ENCODE measurements at places on chromosomes 12 and 14.

DNA sequence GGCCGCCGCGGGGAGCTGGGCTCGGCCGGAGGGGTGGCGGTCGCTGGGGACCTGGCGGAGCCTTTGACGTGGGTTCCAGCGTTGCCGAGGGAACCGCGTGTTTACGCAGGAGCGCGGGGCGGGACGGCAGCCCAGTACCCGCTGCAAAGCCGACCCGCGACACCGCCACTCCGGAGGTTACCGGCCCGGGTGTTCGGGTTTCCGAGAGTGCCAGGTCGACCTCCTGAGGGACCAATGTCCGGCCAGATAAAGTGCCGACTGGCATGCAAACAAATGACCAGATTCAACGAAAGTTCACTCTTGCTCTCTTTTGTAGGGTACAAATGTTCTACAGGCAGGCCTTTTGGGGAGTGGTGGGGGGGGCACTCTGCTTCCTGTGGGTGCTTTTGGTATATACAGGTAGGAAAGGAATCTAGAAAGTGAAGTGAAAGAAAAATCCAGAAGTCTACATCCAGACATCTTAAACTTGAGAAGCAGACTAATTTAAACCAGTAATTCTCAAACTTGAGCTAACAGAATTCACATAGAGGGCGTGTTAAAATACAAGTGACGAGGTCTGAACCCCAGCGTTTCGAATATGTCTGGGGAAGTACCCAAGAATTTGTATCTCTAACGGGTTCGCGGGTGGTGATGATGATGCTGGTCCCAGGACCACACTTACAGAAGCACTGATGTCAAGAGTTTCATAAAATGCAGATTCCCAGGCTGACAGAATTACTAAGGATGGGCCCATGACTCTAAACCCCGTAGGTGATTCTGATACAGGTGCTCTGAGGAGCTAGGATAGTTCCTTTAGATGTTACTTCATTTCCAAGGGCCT, at the start of gene GPR135:
Gene GPR135 (minus strand): TSS at position 65 of the 820 bp plus-strand sequence. CDS start 154 bp downstream, outside the sequence.
- no peak for DNase-seq

DNA sequence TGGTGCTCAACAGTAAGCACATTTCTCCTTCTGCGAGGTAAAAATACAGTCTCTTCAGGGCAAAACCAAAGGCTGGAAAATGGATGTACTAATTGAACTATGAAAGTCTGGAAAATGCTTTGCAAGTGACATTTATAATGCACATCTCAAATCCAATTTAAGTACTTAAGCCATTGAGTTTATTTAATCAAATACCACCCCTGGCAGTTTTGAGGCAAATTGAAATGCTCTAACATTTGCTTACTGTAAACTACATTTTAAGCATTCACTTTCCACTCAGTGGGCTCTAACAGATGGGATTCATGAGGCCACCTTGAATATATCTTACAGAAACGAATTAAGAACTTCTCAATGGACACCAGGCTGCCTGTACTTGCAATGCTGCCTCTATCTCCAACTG, 69.7 kb downstream of the HELB start:
- no peak for DNase-seq

GRCh38 chr12:19203013-19203412, 73.5 kb downstream of the PLEKHA5 start:
- DNase-seq: no peak

GRCh38 chr12:96240656-96241055, 46.5 kb downstream of the ELK3 start:
- no peak for DNase-seq

DNA sequence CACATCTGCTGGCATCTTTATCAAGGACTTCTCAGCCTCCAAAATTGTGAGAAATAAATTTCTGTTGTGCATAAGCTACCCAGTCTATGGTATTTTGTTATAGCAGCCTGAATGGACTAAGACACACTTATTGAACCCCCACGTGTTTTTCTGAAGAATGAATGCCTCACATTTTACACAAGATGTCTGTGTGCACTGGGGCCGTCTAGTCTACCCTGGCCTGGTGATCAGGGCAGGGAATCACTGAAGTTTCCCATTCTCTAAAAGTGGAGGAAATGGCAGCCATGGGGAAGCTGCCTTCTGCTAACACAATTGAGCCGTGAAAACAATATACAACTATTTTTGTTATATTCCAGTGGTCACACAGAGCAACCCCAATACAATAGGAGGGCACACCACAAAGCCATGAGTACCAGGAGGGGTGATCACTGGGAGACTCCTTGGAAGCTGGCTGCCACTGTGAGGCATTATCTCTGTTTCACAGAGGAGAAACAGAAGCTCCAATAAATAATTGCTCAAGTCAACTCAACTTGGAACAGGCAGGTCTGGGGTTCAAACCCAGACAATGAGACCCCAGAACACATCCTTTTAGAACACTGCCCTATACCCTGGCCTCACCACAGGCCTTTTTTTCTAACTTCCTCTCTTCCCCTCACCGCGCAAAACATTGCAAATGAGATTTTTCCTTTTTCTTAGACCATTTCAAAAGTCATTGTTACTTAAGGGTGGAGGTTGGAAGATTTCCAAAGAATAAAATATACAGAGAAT, 18.3 kb upstream of the LTA4H start:
- no peak for DNase-seq

DNA sequence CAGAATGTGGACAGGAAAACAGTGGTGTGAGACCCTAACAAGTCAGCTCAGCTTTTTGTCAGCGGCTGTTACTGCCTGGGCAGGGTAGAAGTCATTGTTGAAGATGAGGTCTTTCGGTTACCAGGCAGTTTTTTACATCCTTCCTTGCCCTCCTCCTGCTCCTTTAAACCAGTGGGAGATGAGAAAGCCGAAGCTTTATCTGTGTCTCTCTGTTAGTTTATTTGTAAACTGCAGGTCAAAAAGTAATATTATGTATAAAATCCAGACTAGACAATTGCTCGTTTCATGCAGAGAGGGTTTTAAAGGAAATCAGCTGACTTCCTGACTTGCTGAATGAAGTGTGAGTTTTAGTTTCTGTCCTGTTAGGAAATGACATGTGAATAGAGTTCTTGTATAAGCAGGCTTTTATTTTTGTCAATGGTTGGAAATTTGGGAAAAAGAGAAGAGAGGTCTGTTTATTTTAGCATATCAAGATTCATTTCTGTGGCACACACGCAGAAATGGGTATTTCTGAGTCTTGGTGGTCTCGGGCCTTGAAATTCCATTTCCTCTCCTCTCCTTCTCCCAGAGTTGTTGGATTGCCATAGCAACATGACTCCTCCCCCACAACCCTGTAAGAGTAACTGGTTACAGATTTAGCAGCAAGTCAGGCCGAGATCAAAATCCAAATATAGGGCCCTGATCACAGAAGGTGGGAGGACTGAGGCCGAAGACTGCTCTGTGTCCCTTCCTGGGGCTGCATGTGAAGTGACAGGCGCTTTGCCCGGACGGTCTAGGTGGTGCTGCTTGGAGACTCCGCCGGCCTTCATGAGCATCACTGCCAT, 60.8 kb downstream of the SAMD4A start:
- DNase-seq: no peak

DNA sequence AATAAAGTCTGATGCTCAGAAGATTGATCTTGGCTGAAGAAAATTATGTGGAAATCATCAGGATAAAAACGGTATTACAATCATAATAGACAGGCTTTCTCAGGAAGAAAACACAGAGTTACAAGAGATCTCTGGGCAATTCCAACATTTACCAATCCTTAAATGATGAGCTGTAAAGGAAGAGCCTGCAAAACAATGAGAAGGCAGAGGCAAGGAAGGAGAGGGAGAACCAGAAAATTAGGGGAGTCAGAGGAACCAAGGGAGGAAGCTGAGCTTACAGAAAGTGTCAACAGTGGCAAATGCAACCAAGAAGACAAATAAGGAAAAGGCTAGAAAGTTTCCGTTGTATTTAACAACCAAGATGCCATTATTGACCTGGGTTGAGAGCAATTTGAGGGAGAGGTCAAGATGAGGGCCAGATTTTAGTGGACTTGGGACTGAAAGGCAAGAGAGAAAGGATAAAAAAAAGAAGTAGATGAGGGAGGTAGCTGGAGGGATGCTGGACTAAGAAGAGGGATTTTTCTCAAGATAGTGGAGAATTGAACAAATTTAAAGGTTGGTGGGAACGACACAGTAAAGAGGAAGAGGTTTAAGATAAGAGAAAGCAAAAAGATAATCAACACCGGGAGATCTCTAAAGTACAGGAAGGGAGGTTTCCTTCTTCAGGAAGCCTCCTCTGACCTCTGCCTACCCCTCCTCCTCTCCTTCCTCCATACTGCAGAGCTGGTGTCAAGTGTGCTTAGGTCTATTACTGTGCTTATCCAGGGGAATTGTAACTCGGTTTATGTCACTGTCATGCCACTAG, 116.9 kb downstream of the DUSP6 start:
- DNase-seq: no peak

DNA sequence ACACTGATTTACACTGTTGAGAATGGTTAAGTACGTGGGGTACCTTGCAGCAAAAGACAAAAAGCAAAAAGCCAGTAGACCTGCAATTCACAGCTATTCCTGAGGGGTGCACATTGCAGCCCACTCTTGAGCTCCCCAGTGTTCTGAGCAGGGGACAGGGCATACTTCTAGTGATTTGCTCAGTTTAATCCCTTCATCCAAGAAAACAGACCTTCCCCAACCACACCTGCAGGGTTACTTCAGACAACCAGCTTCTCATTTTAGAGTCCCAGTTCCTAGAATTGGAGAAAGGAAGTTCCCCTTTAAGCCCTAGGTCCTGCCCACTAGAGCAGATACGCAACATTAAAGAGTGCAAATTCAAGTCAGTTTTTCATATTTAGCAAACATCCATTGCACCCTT, 3.6 kb upstream of the WSB2 start:
- peak; percentile 51 for DNase-seq

GRCh38 chr12:64065881-64066451, 156.1 kb downstream of the KICS2 start:
- no peak for DNase-seq

DNA sequence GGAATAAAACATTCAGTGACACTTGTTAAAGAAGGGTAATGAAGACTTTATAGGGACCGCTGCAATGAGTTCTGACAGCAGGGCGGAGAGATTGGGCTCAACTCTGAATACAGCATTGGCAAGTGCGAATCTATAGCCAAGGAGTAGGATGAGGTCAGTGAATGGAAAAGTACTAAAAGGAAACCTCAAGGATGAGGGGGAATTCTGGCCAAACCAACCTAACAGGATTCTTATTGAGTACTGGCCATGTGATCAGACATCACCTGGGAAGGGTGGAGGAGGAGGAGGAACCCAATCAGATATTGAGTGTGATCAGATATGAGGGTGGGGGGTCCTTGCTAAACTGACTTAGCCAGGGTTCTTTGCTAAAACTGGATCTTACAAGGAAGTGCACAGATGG, 31.0 kb downstream of the DRAM1 start:
- no peak for DNase-seq

- DNase-seq: no peak
Measured at GRCh38 chr14:105578070-105578469, 51.7 kb downstream of the TMEM121 start.

Data from H9 (cell line).